Melanocyte of skin (primary cell): ENCODE measurements at places on chromosomes 13 and 19. TPM values are rescaled to one million over a fixed set of nuclear protein-coding genes. Genes with fewer than 3 reads are reported as not detected.

NACC1 gene
- 71.1 and 76.9 TPM in 2 replicates for total RNA-seq

ZNF358 gene
- total RNA-seq, result 22.0 and 23.3 TPM in 2 replicates

SIX5 gene
- 6.0 and 6.3 TPM in 2 replicates for total RNA-seq

TTC9B gene
- not detected in 2 replicates for total RNA-seq

ANKRD24 gene
- total RNA-seq, result under 0.01 and 0.34 TPM in 2 replicates

VSTM2B gene
- total RNA-seq, result not detected in 2 replicates

PSG5 gene
- total RNA-seq, result not detected in 2 replicates

NLRP5 gene
- not detected in 2 replicates for total RNA-seq

UNC13A gene
- 0.34 and 0.36 TPM in 2 replicates for total RNA-seq

TSHZ3 gene
- 3.4 and 3.7 TPM in 2 replicates for total RNA-seq

ZSWIM9 gene
- total RNA-seq, result 2.7 and 3.1 TPM in 2 replicates

ZNF429 gene
- 4.8 and 11.3 TPM in 2 replicates for total RNA-seq

DCLK1 gene
- 54.0 and 91.6 TPM in 2 replicates for total RNA-seq

KLHL1 gene
- not detected in 2 replicates for total RNA-seq

FCAR gene
- not detected in 2 replicates for total RNA-seq

ZNF226 gene
- total RNA-seq, result 12.7 and 15.3 TPM in 2 replicates

MBD3L2 gene
- not detected in 2 replicates for total RNA-seq

METTL21C gene
- not detected in 2 replicates for total RNA-seq

PTGER1 gene
- total RNA-seq, result not detected in 2 replicates

OR7C1 gene
- total RNA-seq, result under 0.01 and 1.5 TPM in 2 replicates

ZNF266 gene
- total RNA-seq, result 9.3 and 10.2 TPM in 2 replicates

NDUFA13 gene
- 147 and 240 TPM in 2 replicates for total RNA-seq

OVOL3 gene
- not detected in 2 replicates for total RNA-seq

CYP2A7 gene
- not detected in 2 replicates for total RNA-seq

ZNF541 gene
- total RNA-seq, result not detected in 2 replicates

IGSF23 gene
- total RNA-seq, result not detected in 2 replicates

CD79A gene
- total RNA-seq, result under 0.01 TPM in 1 of 2 replicates, not detected in the other

WTIP gene
- total RNA-seq, result 5.9 and 23.6 TPM in 2 replicates

CLEC17A gene
- under 0.01 TPM in 1 of 2 replicates, not detected in the other for total RNA-seq

S1PR4 gene
- total RNA-seq, result 0.36 TPM in 1 of 2 replicates, not detected in the other

RSPH6A gene
- not detected in 2 replicates for total RNA-seq

CACNG6 gene
- not detected in 2 replicates for total RNA-seq

OR4F17 gene
- not detected in 2 replicates for total RNA-seq

ZNF587 gene
- total RNA-seq, result 29.0 and 36.9 TPM in 2 replicates
